ENCODE measurements at places on chromosomes 1 and 21. TPM values are rescaled to one million over a fixed set of nuclear protein-coding genes. Genes with fewer than 3 reads are reported as not detected.

The CYP4Z1 gene
- 10.0 TPM for total RNA-seq

GRCh38 chr1:189859385-189859977 lies 618.2 kb downstream of the BRINP3 start:
- DNase-seq, result no peak
- no peaks in the 10 kb centered on the region for H3K27me3 ChIP-seq
- H3K36me3 ChIP-seq, result no peaks in the 10 kb centered on the region
- no peak overlapping the region for H3K27ac ChIP-seq
- no peak overlapping the region for H3K4me3 ChIP-seq
- H3K4me1 ChIP-seq, result no peaks in the 10 kb centered on the region

The VCAM1 gene
- total RNA-seq, result 21.2 TPM

- no peaks in the 10 kb centered on the region for H3K4me1 ChIP-seq
- H3K4me3 ChIP-seq, result no peak overlapping the region
- no peaks in the 10 kb centered on the region for H3K36me3 ChIP-seq
- DNase-seq, result no peak
Observed at GRCh38 chr1:24491577-24492360, 10.9 kb upstream of the RCAN3 start.

DNA sequence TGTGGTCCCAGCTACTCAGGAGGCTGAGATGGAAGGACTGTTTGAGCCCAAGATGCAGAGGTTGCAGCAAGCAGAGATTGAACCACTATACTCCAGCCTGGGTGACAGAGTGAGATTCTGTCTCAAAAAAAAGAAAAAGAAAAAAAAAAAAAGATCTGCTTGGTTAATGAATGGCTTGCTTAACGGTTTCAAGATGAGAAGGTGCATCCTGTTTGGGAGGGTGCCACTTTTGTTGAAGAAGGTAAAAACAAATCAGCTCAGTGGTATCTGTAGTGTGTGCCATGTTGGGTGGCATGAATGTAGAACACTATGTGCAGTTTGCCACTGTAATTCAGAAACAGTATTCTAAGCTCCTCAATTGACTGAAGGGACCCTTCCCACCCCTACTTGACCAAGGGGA lies 94.9 kb upstream of the ETV3 start:
- no peak overlapping the region for H3K27ac ChIP-seq
- H3K36me3 ChIP-seq, result no peaks in the 10 kb centered on the region
- DNase-seq, result no peak
- H3K4me1 ChIP-seq, result no peaks in the 10 kb centered on the region
- no peak overlapping the region for H3K4me3 ChIP-seq
- no peaks in the 10 kb centered on the region for H3K27me3 ChIP-seq

- H3K27ac ChIP-seq, result peak overlapping the region; percentile 96
- no peak for DNase-seq
- no peaks in the 10 kb centered on the region for H3K27me3 ChIP-seq
- H3K4me1 ChIP-seq, result peaks cover 20% of the 10 kb centered on the region
- H3K4me3 ChIP-seq, result peak overlapping the region; percentile 87
- H3K36me3 ChIP-seq, result no peaks in the 10 kb centered on the region
Observed at GRCh38 chr1:2226525-2227345, 1.4 kb upstream of the SKI start.

DNA sequence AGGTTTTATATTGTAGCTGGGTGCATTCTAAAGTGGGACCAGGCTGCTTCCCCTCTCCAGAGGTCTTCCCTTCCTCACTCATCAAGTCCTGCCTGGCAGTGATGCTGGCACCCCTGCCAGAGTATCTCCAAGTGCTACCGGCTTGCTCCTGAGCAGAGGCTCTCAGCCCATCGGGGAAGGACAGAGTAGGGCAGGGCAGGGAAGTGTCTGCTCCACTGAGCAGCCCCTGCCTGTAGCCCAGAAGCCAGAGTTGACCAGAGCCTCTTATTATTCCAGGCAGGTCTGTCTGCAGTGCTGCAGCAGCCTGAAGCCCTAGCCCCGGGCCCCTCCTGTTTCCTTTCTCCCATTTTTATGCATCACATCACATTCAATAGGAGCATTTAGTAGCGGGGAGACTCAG lies 51.1 kb downstream of the ATP2B4 start:
- no peaks in the 10 kb centered on the region for H3K36me3 ChIP-seq
- DNase-seq, result no peak

DNA sequence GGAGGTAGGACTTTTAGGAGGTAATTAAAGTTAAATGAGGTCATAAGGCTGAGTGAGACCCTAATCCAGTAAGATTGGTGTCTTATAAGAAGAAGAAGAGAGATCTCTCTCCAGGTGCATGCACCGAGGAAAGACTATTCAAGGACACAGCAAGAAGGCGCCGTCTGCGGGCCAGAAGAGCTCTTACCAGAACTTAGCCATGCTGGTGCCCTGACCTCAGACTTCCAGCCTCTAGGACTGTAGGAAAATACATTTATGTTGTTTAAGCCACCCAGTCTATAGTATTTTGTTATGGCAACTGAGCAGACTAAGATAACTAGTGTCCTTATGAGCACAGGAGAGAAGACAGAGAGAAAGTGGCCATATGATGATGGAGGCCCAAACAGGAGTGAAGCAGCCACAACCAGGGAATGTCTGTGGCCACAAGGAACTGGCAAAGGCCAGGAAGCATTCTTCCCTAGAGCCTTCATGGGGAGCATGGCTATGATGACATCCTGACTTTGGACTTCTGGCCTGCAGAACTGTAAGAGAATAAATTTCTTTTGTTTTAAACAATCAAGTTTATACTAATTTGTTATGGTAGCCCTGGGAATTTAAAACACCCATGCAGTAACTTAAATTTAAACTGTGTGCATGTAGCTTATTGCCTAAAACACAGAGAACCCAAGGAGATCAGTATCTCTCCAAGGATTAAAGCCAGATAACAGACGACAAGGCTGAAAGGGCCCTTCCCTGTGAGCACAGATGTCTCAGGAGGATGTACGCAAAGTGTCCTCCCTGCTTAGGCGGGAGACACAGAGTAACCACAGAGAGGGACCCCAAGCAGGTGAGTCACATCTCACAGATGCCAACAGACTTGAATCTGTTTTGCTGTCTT lies 9.9 kb upstream of the CD58 start:
- no peak overlapping the region for H3K27ac ChIP-seq
- no peaks in the 10 kb centered on the region for H3K36me3 ChIP-seq
- no peaks in the 10 kb centered on the region for H3K4me1 ChIP-seq

GRCh38 chr1:64483731-64484414 lies 13.9 kb downstream of the CACHD1 start:
- no peak overlapping the region for H3K27ac ChIP-seq
- no peak overlapping the region for H3K4me3 ChIP-seq
- peaks cover 10% of the 10 kb centered on the region for H3K4me1 ChIP-seq
- no peak for DNase-seq
- H3K36me3 ChIP-seq, result no peaks in the 10 kb centered on the region
- no peaks in the 10 kb centered on the region for H3K27me3 ChIP-seq

The NSL1 gene
- total RNA-seq, result 44.7 TPM

DNA sequence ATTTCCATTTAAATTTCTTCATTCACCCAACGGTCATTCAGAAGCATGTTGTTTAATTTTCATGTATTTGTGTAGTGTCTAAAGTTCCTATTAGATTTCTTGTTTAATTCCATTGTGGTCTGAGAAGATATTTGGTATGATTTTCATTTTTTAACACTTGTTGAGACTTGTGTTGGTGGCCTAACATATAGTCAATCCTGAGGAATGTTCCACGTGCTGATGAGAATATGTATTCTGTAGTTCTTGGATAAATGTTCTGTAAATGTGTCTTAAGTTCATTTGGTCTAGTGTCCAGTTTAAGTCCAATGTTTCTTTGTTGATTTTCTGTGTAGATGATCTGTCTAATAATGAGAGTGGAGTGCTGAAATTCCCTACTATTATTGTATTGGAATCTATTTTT lies 22.7 kb upstream of the LCE5A start:
- H3K4me3 ChIP-seq, result no peak overlapping the region
- H3K27ac ChIP-seq, result no peak overlapping the region
- H3K27me3 ChIP-seq, result no peaks in the 10 kb centered on the region

DNA sequence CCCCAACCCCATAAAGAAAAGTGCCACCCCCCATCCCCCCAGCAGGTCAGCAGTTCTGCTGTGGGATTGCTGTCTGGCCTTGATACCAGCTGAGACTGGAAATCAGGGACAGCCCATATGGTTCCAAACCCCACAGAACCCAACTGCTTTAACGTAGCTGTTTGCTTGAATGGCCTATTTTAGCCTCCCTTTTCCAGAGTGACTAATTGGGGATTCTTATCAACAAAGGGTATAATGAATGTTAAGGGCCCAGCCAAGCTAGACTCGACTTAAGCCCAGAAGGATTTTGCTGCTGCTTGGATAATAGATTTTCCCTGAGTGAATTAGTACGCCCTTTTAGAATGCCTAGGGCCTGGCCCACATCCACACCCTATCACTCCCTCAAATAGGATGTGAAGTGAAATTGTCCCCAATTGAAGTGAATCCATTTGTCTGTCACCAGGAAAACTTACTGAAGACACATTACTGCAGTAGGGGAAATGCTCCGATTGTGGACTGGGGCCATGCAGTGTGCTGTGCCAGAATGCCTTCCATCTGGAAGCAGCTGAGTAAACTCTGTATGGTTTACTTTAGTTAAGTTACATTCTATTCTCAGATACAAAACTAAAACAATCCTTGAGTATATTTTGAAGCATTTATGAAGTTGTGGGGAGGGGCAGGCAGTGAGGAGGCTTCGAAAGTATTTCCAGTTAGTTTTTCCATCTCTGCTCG lies 156.9 kb downstream of the DHRS3 start:
- no peaks in the 10 kb centered on the region for H3K4me1 ChIP-seq
- H3K36me3 ChIP-seq, result peaks cover 3% of the 10 kb centered on the region
- peak overlapping the region; percentile 82 for H3K27ac ChIP-seq
- H3K4me3 ChIP-seq, result no peak overlapping the region
- H3K27me3 ChIP-seq, result no peaks in the 10 kb centered on the region

GRCh38 chr1:94875794-94876193 lies 51.1 kb downstream of the CNN3 start:
- no peak for DNase-seq
- H3K27ac ChIP-seq, result no peak overlapping the region
- H3K27me3 ChIP-seq, result no peaks in the 10 kb centered on the region
- no peak overlapping the region for H3K4me3 ChIP-seq

DNA sequence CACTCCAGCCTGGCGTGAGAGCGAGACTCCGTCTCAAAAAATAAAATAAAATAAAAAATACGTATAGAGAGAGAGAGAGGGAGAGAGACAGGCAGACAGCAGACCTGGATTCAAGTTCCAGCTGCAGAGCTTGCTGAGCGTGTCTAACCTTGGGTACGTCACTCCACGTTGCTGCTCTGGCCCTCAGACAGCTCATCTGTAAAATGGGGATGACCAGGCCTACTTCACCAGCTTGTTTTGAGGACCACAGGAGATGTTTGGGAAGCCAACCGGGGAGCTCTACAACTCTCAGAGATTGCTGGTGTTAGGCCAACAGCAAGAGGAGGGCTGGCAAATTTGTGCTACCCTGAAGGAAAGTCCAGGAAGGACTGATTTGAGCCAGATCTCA lies 499 bp upstream of the TRAF5 start:
- DNase-seq, result no peak
- peak overlapping the region; percentile 75 for H3K4me3 ChIP-seq
- no peaks in the 10 kb centered on the region for H3K4me1 ChIP-seq
- H3K27ac ChIP-seq, result peak overlapping the region; percentile 90

DNA sequence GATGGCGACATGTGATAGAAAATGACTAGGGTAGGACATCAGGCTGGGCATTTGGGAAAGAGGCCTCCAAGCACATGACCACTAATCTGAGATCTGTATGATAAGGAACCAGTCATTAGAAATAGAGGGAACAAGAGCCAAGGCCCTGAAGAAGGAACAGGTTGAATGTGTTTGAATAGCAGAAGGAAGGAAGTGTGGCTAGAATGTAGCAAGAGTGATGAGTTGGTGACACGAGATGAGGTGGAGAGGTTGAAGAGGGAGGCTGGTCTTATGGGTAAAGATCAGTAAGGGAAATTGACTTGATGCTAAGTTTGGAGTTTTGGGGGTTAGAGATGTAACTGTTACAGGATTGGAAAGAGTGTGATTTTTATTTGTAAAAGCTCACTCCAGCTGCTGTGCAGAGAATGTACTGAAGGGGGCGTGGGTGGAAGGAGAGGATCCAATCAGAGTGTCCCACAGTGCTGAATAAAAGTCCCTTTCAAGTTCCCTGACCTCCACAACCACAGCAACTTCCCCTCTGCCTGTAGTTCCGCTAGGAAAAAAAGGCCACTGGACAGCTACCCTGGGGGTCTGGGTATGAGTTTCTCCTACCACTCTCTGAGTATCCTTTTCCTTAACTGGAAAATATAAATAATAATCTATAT lies 295.0 kb downstream of the OMA1 start:
- no peak for DNase-seq
- peaks cover 23% of the 10 kb centered on the region for H3K4me1 ChIP-seq
- no peak overlapping the region for H3K4me3 ChIP-seq
- no peak overlapping the region for H3K27ac ChIP-seq
- H3K27me3 ChIP-seq, result no peaks in the 10 kb centered on the region
- no peaks in the 10 kb centered on the region for H3K36me3 ChIP-seq

DNA sequence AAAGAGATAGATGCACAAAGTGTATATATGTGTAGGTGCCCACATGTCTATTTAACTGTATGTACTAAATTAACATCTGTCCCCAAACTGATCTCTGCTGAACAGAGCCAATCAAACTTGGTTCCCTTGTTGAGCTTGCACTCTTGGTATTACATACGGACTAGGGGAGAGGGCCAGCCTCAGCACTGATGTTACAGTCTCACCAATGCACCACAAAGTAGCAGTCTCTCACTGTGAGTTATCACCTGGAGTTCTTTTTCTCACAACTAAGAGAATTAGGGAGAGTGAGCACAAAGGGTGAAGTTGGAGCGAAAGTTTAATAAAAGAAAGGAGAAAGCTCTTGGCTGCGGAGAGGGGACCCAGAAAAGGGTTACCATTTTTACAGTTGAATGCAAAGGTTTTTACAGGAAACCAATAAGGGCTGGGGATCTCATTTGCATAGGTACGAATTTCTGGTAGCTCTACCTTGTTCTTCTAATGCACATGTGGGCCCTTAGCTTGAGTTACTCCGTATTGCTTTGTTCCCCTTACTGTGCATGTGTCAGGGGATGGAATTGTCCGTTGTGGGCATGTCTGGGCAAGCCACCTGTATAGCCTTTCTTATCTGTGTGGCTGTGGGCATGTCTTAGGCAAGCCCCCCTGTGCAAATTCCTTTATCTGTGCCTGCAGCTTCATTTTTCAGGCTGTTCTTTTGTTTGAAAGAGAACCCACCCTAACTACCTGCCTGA lies 13.3 kb upstream of the CHI3L2 start:
- no peaks in the 10 kb centered on the region for H3K36me3 ChIP-seq
- no peak for DNase-seq
- no peak overlapping the region for H3K4me3 ChIP-seq
- peaks cover 24% of the 10 kb centered on the region for H3K4me1 ChIP-seq

- H3K27me3 ChIP-seq, result no peaks in the 10 kb centered on the region
- peaks cover 7% of the 10 kb centered on the region for H3K36me3 ChIP-seq
- DNase-seq, result no peak
- no peaks in the 10 kb centered on the region for H3K4me1 ChIP-seq
- no peak overlapping the region for H3K27ac ChIP-seq
Observed at GRCh38 chr21:45828580-45829570, 152.7 kb upstream of the COL6A1 start.

- H3K27ac ChIP-seq, result no peak overlapping the region
- H3K36me3 ChIP-seq, result no peaks in the 10 kb centered on the region
- H3K27me3 ChIP-seq, result no peaks in the 10 kb centered on the region
- DNase-seq, result no peak
- no peak overlapping the region for H3K4me3 ChIP-seq
Observed at GRCh38 chr1:59212706-59213105, 84.2 kb upstream of the FGGY start.
